Astrocyte of the spinal cord (primary cell): ENCODE measurements at places on chromosomes 6 and 20.

GRCh38 chr6:110226261-110226660 is 46.0 kb downstream of the CDC40 start:
- DNase-seq = no peak

- no peak for DNase-seq
Observed at GRCh38 chr6:64160486-64160885, 524.9 kb downstream of the PHF3 start.

- peak; percentile 42 for DNase-seq
Observed at GRCh38 chr6:138986578-138986977, 1.5 kb downstream of the REPS1 start.

DNA sequence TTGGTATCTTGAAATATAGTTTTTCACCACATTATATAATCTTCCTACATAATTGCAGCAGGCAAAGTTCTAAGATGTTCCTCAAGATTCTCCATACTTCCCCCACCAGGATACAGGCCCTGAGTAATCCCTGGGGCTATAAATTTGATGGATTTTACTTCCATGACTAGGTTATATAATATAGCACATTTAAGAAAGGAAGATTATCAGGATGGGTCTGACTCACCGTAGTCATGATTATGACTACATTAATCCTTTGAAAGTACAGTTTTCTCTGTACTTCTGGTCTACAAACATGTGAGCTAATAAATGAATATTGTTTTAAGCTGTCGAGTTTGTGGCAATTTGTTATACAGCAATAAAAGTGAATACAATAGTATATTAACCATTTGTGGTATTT is 122.5 kb downstream of the MACROD2 start:
- no peak for DNase-seq

DNA sequence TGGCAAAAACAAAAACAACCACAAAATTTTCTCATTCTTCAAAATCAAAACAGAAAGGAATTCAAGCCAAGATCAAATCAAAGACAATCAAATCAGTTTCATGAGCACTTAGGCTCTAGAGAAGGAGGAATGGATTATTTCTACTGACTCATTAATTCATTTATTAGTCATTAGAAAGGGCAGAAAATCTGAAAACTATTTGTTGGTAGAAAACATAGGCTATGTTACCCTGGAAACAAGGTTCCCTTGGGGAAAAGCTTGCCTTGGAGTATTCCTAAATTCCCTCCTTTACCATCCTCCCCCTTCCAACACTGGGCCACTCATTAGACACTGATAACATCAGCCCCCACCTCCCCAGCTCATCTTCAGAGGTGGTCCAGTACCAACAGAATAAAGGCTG is 17.5 kb downstream of the KIF16B start:
- DNase-seq = no peak

DNA sequence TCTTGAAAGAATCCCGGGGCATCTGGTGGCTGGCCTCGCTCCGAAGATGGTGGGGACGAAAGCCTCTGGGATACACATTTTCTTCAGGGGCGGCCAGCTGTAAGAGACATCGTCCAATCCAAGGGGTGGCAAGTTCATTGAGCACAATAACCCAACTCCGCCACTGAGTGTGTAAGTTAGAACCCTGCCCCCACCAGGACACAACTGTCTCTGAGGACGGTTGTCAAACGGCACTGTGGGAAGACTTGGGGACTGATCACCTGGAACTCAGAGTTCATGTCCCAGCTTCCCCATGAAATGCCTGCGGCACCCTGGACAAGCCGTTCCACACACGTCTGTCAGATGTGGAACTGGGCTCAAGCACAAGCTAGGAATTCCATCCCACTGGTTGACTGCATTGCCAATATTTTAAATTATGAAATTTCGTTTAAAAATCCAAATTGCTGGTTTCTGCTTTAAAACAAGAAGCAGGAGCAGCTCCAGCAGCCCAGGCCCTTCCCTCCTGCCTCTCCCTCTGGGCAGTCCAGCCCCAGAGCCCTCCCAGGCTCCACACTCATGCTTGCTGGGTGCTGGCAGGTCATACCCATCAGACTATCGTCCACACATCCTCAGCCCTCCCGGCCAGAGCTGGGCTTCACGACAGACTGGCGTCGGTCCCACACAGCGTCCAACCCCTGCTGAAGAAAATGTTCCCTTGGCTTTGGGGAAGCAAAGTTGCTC is 80.9 kb upstream of the AFDN start:
- no peak for DNase-seq

DNA sequence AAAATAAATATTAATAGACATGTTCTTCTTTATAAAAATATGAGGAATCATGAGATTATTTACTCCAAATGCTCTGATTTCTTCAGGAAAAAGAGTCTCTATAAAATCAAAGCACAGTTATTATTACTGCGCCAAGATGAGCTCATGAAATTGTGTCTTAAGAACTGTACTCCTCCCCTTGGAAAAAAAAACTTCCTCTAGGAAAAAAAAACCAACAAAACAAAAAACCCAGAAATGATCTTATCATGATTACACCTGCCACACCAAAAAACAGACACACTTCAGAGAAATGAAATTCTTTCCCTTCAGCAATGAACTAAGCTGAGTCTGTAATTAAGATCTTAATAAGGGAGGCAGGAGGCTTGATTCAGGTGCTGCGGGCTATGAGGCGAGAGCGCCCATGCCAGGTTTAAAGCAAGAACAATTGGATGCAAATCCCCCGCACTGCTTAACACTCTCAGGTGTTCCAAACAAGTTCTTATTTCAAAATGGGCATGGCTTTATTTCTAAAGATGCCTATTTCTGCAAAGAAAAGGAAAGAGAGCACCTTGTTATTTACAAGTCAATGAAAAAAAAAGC is 9.1 kb downstream of the NEDD9 start:
- no peak for DNase-seq

GRCh38 chr6:169775321-169775720 is 23.9 kb downstream of the ERMARD start:
- DNase-seq = no peak

DNA sequence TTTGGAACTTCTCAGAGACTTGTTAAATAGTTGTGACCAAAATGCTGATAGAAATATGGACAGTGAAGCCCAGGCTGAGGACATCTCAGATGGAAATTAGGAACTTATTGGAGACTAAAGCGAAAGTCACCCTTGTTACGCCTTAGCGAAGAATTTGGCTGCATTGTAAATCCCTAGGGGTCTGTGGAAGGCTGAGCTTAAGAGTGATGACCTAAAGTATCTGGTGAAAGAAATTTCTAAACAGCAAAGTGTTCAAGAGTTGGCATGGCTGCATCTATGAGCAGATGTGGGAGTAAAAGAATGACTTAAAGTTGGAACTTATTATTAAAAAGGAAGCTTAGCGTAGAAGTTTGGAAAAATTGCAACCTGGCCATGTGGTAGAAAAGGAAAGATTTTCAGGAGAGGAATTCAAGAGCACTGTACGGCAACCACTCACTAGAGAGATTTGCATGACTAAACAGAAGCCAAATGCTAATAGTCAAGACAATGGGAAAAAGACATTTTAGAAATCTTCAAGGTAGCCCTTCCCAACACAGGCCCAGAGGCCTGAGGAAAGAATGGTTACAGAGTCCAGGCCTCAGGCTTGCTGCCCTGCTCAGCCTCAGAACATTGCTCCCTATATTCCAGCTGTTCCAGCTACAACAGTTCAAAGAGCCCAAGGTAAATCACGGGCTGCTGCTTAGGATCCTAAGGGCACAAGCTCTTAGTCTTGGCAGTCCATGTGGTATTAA is 61.6 kb upstream of the TNFRSF21 start:
- DNase-seq = no peak

- peak; percentile 35 for DNase-seq
Observed at GRCh38 chr6:98054453-98054852, 771.4 kb upstream of the MMS22L start.

DNA sequence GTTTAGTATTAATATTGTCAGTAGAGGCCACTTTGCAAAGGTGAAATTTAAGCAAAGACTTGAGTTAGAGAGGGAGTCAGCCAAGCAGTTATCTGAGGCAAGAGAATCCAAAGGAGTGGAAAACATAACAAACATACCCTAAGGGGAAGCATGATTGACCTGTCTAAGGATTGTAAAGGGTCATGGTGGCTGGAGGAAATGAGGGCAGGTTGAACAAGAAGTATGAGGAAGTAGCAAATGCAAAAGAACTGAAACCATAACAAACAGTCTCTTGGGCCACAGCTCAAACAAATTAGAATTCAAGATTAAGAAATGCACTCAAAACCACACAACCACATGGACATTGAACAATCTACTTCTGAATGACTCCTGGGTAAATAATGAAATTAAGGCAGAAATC is 103.2 kb downstream of the FBXO5 start:
- DNase-seq = no peak

DNA sequence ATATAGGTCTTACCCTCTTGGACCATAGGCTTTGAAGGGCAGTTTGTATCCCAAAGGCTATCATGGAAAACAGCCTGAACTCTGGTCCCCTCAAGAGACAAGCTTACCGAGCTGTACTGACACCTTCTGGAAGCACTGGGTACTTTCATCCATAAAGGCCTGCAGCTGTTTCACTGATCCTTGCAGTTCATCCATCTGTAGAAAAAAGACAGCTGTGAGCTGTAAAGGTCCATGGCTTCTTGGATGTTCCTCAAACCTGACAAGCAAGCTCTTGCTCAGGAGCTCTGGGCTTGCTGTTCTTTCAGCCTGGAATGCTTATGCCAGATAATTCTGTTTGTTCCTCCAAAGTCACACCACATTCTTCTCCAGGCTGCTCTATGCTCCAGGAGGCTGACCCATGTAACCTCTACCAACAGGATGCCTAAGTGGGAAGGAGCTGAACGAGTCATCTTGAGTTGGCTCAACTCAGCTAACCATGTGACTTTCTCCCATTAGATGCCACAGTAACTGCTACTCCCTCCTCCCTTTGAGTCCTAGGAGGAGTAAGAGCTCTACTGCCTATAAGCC is 8.8 kb upstream of the NDRG3 start:
- DNase-seq = peak; percentile 74

DNA sequence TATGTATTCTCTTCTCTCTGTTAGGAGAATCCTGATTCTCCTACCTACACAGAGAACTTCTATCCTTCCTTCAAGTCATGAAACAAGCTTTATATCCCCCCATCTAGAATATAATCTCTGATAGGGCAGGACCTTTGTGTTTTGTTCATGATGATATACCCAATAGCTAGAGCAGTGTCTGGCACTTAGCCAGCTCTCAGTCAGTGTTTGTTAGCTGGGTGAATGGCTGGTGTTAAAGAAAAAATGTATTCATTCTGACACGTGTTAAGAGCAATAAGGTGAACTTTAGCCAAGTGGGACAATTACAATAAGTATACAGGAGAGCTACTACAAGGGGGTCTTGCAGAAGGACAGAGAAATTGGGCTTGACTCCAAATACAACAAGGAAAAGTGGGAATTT is 34.3 kb upstream of the TNFRSF21 start:
- DNase-seq = no peak
